ENCODE measurements at places on chromosomes 4 and X. TPM values are rescaled to one million over a fixed set of nuclear protein-coding genes. Genes with fewer than 3 reads are reported as not detected.
A peak's percentile ranks its signal among the peaks of the same experiment; 100 is the strongest.

DNA sequence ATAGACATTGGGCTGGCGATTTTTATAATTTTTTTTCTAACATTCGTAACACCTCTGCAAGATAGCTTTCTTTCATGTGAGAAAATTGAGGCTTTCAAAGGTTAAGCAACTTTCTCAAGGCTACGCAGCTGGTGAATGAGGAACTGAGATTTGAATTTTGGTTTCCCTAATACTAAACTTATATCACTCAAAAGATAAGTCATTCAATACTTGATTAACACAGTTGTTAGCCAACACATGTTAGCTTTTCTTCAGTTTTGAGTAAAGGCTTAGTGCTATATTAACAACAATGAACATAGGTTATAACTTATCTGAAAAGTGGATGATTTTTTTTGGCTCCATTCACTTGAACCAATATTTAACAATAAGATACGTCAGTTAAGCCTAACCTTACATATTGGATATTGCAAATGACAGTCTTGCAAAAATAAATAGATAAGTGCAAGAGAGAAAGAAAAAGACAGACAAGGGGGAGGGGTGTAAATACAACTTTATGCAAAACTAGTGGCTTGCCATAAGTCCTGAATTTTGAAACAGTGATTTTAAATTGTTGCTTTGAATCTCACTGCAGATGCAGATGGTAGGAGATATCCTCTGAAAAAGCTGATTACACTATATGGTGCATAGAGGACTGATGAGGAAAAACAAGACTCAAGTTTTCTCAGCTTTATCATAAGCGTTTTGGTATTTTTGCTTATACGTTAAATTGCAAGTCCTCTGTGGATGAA, 11.1 kb upstream of the GPM6A start:
- DNase-seq: no peak

- DNase-seq: no peak
Measured at GRCh38 chrX:11509786-11510185, 155.9 kb downstream of the ARHGAP6 start.

- DNase-seq: no peak
Measured at GRCh38 chr4:52837716-52838558, 24.2 kb upstream of the RASL11B start.

HAND2 gene
- total RNA-seq: not detected

ARAP2 gene
- 0.40 TPM for total RNA-seq

DNA sequence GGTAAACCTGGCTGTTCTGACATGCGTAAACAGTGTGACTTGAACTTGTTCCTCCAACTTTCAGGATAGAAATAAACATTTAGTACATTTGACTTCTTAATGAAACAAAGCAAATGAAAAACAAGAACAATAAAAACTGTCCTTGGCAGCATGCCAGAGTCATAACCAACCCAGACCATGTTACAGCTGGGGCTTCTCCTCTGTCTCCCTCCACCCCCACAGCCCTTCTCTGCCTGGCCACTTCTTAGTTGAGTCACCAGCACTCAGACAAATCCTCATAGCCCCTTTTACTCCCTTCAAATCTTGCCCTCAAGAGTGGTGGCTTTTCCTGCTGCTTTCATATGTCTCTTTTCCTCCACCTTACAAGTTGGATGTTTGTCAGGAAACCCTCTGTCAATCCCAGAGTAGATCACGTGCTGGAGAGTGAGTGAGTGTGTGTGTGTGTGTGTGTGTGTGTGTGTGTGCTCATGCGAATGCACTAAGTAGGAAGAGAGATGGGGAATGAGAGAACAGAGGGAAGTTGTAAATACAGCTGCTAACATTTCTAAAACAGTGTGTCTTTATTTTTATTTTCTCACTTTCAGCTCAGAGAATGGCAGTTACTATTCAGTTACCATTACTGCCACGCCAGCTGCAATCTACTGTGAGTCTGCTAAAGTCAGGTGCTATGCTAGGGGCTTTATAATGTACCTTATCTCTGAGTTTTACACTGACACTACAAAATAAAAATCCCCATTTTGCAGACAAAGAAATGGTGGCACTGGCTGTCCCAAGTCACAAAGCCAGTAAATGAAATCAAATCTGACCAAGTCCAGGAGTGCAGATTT, 15.0 kb downstream of the SCARB2 start:
- DNase-seq: peak; percentile 95

RNF128 gene
- under 0.01 TPM for total RNA-seq

DNA sequence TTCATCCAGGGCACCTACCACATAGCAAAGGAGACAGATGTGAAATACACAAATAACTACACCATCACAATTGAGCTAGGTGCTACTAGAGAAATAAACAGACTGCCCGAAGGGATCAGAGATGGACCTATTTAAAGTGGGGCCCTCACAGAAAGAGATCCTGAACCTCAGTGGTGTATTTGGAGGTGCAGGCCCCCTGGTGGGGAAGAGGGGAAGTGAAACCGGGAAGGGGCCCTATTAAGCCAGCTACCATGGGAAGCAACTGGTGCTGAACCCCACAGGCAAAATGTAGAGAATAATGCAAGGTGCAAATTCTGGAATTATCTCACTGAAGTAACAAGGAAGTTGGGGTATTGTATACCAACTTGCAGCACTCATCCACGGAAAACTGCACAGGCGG, 78.6 kb upstream of the FAM9A start:
- peak; percentile 17 for DNase-seq

DNA sequence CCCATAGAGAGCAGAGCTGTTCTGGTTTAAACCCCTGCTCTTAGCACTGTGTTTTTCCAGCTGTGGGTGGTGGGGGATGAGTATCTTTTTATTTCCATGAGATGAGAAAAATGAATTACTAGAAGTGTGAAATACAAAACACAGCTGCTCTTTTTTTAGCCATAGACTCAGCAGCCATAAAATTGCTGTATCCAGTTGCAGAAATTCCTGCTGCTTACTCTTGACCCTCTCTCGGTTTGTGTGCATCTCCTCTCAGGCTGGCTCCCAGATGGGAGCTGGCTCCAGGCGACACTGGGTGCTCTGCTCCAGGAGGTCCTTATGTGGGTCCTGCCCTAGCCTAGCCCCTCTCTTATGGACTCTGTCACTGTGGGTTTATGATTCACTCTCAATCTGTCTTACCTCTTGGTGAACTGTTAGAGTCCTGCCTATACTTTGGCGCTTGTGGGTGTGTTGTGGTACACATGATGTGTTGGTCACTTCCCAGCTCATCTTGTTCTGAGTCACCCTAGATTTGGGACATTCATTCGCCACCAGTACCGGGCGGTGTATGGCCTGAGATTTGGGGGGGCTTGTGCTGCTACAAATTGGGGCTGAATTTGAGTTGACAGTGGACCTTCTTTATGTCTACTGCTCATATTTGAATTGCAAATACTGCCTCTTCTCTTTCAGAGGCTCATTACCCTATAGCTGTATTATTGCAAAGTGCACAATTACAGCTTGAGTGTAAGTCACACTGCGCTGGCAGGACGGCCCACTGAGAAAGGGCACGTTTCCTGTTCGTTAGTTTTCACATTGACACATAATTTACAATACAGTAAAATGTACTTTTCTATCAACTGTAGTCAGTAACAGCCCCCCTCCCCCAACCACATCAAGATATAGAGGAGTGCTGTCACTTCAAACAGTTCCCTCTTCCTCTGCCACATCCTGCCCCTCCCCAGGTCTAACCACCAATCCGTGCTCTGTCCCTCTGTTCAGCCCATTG, 46.9 kb upstream of the MSANTD1 start:
- peak; percentile 12 for DNase-seq
